ENCODE measurements at places on chromosomes 7 and 10.

DNA sequence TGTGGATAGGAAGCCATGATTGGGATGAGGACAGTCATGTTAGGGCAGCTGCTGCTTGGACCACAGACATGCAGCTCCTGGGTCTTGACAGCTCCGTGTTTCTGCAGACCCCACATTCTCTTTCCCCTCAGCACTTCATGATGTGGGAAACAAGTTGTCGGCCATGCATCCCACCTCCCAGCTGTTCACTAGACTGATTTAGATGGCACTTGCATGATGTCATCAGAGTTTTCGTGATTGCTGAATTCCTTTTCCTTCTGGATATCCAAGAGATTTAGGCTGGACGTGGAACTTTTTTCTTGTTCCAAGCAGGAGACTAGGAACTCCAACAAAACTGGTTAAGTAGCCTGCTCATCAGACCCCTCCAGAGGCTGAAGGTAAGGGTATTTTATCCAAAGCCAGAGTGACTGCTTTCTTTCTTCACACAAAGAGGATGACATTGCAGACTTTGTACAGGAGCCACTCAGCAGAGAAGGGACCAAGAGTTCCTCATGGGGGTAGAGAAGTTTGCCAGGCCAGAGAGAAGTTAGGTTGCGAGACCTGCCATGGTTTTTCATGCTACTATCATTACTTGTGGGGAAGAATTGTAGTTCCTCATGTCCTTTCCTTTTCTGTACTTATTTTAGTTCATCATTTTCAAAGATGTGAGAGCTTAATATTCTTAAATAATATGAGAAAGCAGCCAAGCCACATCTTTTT lies 117.7 kb upstream of the GJD4 start:
- DNase-seq = no peak

DNA sequence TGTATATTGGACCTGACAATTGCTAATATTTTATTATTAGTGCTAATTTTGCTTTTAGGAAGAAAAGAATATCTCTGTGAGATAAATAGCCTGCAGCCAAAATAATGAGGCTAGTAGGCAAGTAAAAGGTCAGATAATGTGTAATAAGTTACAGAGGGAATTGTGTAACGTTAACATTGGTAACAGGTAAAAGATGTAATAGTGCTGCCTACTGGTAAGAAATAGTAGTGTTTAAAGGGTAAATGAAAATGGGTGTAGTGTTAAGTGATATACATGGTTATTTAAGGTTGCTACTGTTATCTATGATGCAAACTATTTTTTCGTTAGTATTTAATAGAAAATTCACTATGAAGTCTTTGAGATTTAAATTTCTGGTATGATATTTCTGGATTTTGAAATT lies 9.2 kb upstream of the FOXP2 start:
- peak; percentile 30 for DNase-seq

- no peak for DNase-seq
Observed at GRCh38 chr7:116951366-116952292, 1.7 kb upstream of the ST7 start.

DNA sequence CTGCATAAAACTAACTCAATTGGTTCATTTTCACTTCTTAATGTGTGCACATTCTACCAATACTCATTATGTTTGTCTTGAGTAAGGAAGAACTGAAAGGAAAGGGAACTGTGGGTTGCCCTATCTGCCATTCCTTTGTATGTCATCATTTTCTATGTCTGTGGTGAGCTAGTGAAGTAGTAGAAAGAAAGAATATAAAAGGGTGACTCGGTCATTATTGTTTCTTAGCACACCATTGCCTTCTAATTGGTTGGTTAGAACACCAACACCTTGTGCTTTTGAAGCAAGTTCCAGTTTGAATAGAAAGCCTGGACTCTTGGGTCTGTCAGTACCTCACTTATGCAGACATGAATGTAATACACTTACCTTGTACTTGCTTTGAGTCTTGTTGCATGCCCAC lies 64.3 kb upstream of the MDFIC start:
- no peak for DNase-seq

DNA sequence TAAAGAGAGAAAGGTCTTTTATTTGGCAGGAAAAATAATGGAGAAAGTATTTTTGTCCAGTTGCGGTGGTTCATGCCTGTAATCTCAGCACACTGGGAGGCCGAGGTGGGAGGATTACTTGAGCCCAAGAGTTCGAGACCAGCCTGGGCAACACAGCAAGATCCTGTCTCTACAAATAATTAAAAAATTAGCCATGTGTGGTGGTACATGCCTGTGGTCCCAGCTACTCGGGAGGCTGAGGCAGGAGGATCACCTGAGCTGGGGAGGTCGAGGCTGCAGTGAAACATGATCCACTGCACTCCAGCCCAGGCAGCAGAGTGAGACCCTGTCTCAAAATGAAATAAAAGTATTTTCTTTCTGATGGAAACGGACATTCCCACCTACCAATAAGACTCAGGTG lies 77.8 kb upstream of the MKRN1 start:
- no peak for DNase-seq

- no peak for DNase-seq
Observed at GRCh38 chr10:110498982-110499795, 1.5 kb downstream of the DUSP5 start.

- no peak for DNase-seq
Observed at GRCh38 chr10:130623680-130624267, 487.6 kb downstream of the GLRX3 start.

GRCh38 chr7:154836021-154836448 lies 166.9 kb downstream of the PAXIP1 start:
- no peak for DNase-seq

DNA sequence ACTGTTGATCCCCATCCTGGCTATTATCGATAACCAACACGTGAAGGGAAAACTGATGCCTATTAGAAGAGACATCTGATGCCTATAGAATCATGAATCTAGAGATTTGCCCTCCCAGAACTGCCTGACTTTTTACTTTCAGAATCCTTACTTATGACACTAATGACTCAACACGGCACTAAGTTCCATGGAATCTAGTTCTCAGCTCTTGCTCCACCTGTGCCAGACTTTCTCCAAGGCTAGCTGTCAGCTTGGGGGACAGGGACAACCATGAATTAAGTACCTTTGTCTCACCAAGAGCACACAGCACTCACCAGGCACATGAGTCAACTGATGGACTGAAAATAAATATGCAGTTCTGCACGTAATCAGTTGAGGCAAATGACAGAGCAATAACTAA lies 184.2 kb downstream of the FRMD4A start:
- no peak for DNase-seq

All from NCI-H1105 treated with DMSO at 0.1 percent for 48 hours (cell line).